Upper lobe of left lung (tissue), 6 donors: ENCODE measurements at places on chromosomes 1 and 21. TPM values are rescaled to one million over a fixed set of nuclear protein-coding genes. Genes with fewer than 3 reads are reported as not detected.

GRCh38 chr21:45858180-45858579 is 123.4 kb upstream of the COL6A1 start:
- H3K27ac ChIP-seq = no peak overlapping the region
- DNase-seq = no peak
- no peak overlapping the region for H3K4me3 ChIP-seq
- H3K4me1 ChIP-seq = no peaks in the 10 kb centered on the region
- H3K36me3 ChIP-seq = no peaks in the 10 kb centered on the region
- no peaks in the 10 kb centered on the region for H3K27me3 ChIP-seq

GRCh38 chr1:82507011-82507410 is 706.3 kb downstream of the ADGRL2 start:
- no peaks in the 10 kb centered on the region for H3K4me1 ChIP-seq
- no peak overlapping the region for H3K27ac ChIP-seq
- no peak overlapping the region for H3K4me3 ChIP-seq
- H3K27me3 ChIP-seq = no peaks in the 10 kb centered on the region
- H3K36me3 ChIP-seq = no peaks in the 10 kb centered on the region

GRCh38 chr1:84356881-84357280 is 41.4 kb upstream of the DNASE2B start:
- no peak overlapping the region for H3K27ac ChIP-seq
- no peak overlapping the region for H3K4me3 ChIP-seq
- no peaks in the 10 kb centered on the region for H3K27me3 ChIP-seq
- no peaks in the 10 kb centered on the region for H3K4me1 ChIP-seq
- no peak for DNase-seq

DNA sequence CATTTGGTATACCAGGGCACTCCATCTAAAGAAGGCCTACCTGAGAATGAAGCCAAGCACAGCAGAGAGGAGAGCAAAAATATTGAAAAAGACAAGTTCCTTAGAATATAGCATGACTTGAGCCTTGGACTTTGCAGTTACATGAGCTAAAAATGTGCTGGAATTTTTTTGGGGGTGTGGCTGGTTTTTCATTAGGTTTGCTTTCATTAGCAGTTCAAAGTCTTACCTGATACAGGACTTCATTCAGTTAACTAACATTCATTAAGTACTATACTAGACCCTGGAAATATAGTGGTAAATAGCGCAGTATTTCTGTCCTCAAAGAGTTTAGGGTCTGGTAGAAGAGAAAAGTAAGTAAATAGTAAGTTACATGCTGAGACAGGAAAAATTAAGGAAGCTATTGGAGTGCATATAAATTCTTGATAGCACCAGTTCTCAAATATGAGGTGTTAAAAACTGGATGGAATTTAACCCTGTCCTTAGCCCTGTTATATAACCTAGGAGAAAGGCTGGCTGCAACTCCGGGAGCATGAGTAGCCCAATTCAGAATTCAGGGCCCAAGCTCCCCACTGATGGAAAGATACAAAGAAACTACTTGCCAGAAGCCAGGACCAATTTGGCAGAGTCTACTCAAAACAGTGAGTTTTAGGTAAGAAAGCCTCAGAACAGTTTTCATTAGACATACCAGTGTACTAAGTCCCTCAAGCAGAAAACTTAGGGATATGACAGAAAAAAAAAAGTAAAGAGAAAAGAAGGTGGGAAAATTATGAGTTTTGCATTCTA is 3.1 kb upstream of the DOCK7 start:
- H3K36me3 ChIP-seq = no peaks in the 10 kb centered on the region
- H3K4me3 ChIP-seq = no peak overlapping the region
- H3K4me1 ChIP-seq = peaks cover 26% of the 10 kb centered on the region

- no peaks in the 10 kb centered on the region for H3K4me1 ChIP-seq
- DNase-seq = no peak
- no peak overlapping the region for H3K4me3 ChIP-seq
- H3K27ac ChIP-seq = no peak overlapping the region
- no peaks in the 10 kb centered on the region for H3K27me3 ChIP-seq
- H3K36me3 ChIP-seq = no peaks in the 10 kb centered on the region
Measured at GRCh38 chr1:192439373-192440025, 122.7 kb downstream of the RGS21 start.

DNA sequence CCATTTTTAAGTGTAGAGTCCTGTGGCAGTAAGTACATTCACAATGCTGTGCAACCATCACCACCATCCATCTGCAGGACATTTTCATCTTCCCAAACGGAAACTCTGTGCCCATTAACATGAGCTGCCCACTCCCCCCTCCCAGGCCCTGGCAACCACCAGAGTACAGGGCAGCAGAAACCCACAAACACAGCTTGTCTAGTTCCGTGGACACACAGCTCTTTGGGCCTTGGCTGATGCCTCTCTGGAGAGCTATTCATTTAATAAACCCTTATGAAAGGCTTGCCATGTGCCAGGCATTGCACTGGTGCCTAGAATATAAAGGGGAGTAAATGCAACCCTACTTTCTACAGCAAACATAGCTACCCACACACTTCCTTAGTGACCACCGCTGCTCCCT is 28.0 kb downstream of the STUM start:
- H3K4me1 ChIP-seq = no peaks in the 10 kb centered on the region
- DNase-seq = no peak
- no peaks in the 10 kb centered on the region for H3K27me3 ChIP-seq
- H3K36me3 ChIP-seq = no peaks in the 10 kb centered on the region

GRCh38 chr1:245188403-245188802 is 33.6 kb downstream of the KIF26B start:
- H3K4me3 ChIP-seq = no peak overlapping the region
- H3K27ac ChIP-seq = no peak overlapping the region
- H3K27me3 ChIP-seq = no peaks in the 10 kb centered on the region
- H3K4me1 ChIP-seq = no peaks in the 10 kb centered on the region
- no peak for DNase-seq

GRCh38 chr1:208584167-208584755 is 340.1 kb upstream of the PLXNA2 start:
- H3K27ac ChIP-seq = no peak overlapping the region
- H3K4me3 ChIP-seq = no peak overlapping the region
- DNase-seq = no peak

DNA sequence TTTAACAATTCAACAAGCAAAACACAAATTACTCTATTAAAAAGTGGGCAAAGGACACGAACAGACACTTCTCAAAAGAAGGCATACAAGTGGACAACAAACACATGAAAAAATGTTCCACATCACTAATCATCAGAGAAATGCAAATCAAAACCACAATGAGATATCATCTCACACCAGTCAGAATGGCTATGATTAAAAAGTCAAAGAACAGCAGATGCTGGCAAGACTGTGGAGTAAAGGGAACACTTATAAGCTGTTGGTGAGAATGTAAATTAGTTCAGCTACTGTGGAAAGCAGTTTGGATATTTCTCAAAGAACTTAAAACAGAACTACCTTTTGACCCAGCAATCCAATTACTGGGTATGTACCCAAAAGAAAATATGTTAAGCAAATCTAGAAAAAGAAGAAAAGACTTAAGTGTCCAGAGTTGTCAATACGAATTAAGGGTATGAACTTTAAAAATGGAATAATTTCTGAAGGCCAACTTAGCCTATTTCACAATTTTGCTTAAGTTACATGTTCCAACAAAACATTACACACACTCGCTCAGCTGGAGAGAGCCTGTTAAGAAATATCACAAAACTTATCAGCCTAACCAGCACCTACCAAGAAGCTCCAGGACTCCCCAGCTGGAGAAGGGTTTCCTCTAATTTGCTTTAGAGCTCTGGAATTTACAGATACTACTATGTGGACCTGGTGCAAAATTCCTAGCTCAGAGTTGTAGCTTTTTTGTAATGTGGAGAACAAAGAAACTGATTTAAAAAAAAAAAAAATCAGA is 232.1 kb downstream of the DUSP10 start:
- H3K27ac ChIP-seq = no peak overlapping the region
- H3K36me3 ChIP-seq = no peaks in the 10 kb centered on the region

DNA sequence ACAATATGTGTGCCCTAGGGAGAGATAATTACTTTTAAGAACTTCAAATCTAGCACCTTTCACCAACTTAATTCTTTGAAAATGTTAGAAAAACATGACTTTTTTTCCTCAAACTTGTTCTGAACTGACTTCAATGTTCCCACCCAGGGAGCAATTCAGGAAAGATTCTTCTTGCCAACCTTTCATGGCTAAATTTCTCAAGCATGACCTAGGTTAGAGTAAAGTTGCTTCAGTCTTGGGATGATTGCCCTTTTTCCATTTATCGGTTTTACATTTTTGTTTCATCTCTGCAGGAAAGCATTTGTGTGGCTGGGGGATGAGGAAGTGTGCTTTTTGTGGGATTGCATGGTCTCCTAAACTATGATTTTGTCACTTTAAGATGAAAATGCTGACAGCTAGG is 647.7 kb downstream of the LTN1 start:
- H3K27me3 ChIP-seq = no peaks in the 10 kb centered on the region
- no peak overlapping the region for H3K27ac ChIP-seq
- no peak for DNase-seq
- H3K4me3 ChIP-seq = no peak overlapping the region
- no peaks in the 10 kb centered on the region for H3K4me1 ChIP-seq

DNA sequence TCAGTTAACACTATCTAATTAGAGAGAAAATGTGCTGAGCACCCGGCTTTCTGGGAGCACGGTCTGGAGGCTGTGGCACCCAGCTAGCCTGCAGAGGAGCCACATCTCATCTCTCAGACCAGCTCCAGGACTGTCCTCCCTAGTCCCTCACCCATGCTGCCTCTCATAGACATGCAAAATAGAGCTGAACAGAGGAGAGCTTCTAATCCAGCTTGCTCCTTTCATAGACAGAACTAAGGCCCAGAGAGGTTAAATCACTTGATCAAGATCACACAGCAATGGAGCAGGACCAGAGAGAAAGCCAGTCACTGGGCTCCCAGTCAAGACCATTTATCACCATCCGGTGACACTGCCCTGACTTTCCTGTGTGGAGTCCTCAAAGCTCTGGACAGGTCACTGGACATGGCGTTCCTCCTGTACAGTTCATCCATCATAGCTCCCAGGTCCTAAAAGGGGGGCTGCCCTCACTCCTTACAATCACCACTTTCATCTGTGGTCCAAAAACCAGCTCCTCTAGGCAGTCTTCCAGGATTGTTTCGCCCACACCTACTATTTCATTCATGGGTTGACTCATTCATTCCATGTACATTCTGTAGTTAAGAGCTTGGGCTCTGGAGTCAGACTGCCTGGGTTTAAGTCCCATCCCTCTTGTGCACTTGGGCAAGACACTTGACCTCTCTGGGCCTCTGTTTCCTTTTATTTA is 8.8 kb upstream of the CAMK2N1 start:
- no peak for DNase-seq
- H3K4me3 ChIP-seq = no peak overlapping the region
- no peaks in the 10 kb centered on the region for H3K27me3 ChIP-seq
- H3K4me1 ChIP-seq = peaks cover 24% of the 10 kb centered on the region

DNA sequence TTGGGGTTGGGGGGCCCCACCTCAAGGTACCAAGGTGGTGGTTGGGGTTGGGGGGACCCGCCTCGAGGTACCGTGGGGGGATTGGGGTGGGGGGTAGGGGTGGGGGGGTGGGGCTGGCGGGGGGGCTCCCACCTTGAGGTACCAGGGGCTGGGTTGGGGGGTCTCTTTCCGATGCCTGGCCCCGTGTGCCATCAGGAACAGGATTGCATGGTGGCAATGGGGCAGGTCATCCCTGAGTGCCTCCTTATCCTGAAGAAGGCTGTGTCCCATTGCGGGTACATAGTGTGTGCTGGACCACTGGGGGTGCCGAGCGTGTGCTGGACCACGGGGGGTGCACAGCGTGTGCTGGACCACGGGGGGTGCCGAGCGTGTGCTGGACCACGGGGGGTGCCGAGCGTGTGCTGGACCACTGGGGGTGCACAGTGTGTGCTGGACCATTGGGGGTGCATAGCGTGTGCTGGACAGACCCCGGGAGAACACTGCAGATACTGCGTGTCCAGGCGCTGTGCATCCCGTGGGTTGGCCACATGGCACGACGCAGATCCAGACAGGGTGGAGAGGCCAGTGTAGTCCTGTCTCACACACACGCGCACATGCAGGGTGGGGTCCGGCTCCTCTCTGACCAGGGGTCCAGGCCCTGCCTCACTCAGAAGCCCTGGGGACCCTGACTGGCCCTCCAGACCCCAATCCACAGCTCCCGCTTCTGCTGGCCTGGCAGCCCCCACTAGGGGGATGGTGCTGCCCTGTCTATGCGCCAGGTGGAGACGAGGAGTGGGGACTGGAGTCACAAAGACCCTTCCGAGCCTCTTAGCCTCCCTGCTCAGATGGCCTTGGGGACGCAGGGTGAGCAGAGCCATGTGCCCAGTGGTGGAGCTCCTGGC is 4.2 kb downstream of the SCNN1D start:
- DNase-seq = peak; percentile 55
- no peak overlapping the region for H3K27ac ChIP-seq
- peaks cover 6% of the 10 kb centered on the region for H3K27me3 ChIP-seq
- H3K4me3 ChIP-seq = no peak overlapping the region
- no peaks in the 10 kb centered on the region for H3K36me3 ChIP-seq

DNA sequence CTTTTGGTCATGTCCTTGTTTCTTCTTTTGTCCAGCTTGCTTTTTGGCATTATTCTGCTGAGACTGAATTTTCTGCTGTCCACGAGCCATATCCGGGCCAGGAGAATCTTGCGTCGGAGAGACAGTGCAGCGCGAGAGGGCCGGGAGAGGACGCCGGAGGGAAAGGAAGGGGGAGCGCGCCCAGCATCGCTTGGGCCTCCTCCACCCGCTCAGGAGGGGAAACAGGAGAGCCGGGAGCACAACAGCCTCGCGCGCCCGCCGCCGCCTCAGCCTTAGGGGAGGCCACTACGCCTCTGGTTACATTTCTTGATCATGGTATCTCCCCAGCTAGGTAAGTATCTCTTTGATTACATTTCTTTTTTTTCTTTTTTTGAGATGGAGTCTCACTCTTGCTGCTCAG is 7.4 kb upstream of the DEGS1 start:
- H3K36me3 ChIP-seq = no peaks in the 10 kb centered on the region
- H3K27me3 ChIP-seq = no peaks in the 10 kb centered on the region
- peak; percentile 85 for DNase-seq
- H3K27ac ChIP-seq = no peak overlapping the region

DNA sequence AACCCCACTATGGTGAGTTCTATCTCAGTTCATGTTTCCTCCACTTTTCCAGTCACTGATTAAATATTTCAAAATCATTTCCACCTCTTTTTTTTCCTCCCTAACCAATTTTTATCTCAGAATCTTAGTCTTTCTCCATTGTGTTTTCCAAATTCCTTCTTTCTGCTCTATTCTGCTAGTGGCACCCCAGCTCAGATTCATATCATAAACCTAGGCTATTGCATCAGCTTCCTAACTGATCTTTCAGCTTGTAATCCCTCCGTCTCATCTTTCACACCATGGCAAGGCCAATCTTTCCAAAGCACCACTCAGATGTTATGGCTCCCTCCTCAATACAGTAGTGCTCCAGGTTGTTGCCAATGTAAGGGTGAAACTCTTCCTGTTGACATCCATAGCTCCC is 631.9 kb downstream of the PLPP3 start:
- H3K36me3 ChIP-seq = no peaks in the 10 kb centered on the region
- H3K4me1 ChIP-seq = no peaks in the 10 kb centered on the region
- no peak for DNase-seq
- H3K4me3 ChIP-seq = no peak overlapping the region

Gene ALDH9A1
- 63.7 TPM for total RNA-seq

Gene SPRR2E
- total RNA-seq = not detected

Gene CNR2
- total RNA-seq = 0.13 TPM

Gene KDF1
- 12.0 TPM for total RNA-seq

Gene OLFM3
- not detected for total RNA-seq

Gene KCNJ9
- not detected for total RNA-seq

Gene CACNA1S
- total RNA-seq = not detected

Gene COL16A1
- total RNA-seq = 30.2 TPM

Gene GBP1
- total RNA-seq = 104 TPM
